ENCODE measurements at places on chromosomes 13 and 19.
A peak's percentile ranks its signal among the peaks of the same experiment; 100 is the strongest.

GRCh38 chr19:46413262-46414031, at the start of gene CCDC8:
CCDC8 (minus strand) TSS chr19:46413564; CDS start chr19:46412810, 754 bp downstream.
- DNase-seq: no peak

DNA sequence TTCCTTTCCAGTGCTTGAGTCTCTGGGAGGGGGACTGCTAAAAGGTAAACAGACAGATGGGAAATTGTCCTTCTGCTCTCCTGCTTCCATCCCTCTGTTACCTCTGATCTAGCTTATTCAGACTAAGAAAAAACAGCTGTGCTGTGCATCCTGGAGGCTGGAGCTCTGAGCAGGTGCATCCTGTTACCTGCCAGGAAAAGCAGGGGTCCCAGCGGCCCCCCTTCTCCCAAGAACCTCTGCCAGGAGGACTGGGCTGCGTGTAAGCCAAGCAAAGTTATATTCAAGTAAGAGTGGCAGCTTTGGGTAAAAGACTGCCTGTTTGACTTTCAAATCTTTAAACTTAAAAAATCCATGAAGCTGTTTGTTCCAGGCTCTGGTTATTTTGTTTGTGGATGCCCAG, 75.1 kb downstream of the C13orf42 start:
- DNase-seq: no peak

DNA sequence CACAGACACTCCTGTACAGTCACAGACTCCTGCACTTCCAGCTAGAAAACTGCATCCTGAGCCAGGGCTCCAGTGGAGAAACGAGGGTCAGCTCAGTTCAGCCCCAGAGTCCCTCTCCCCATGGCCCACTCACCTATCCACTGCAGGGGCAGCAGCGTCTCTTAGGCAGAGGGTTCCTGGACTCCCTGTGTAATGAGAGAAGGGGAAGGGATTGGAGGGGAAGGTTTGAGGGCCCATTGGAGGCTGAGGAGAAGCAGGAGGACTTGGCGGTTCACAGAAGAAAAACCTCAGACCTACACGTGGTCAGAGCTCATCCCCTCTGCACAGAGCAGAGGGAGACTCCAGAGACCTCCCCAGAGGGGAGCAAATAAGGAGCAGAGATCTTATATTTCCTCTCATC, 9.2 kb upstream of the CEACAM18 start:
- DNase-seq: no peak

- DNase-seq: no peak
Observed at GRCh38 chr19:58428617-58429016, 11.3 kb downstream of the ZNF132 start.

GRCh38 chr19:41945135-41945766, 13.9 kb downstream of the RABAC1 start:
- DNase-seq: peak; percentile 90

- no peak for DNase-seq
Observed at GRCh38 chr19:20664901-20665781, 3.8 kb upstream of the ZNF626 start.

GRCh38 chr13:24706886-24707585, 26.8 kb downstream of the ATP12A start:
- no peak for DNase-seq

DNA sequence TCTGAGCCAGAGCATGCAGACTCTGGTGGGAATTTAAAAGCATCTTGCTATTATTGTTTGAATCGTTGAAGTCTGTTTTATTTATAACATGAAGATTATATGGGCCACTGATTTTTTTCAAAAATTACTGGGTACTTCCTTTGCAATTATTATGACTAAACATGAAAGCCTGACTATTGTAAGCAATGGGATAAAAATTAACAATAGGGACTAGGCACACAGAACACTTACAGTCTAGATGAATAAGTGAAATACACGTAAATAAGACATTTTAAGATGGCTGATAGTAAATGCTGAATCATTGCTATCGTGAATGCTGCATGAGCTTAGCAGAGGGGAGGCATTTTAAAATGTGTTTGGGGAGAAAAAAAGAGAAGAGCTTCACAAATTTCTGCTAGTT, 81.0 kb upstream of the MAB21L1 start:
- DNase-seq: no peak

GRCh38 chr19:40392894-40393517, 3.0 kb upstream of the HIPK4 start:
- no peak for DNase-seq

DNA sequence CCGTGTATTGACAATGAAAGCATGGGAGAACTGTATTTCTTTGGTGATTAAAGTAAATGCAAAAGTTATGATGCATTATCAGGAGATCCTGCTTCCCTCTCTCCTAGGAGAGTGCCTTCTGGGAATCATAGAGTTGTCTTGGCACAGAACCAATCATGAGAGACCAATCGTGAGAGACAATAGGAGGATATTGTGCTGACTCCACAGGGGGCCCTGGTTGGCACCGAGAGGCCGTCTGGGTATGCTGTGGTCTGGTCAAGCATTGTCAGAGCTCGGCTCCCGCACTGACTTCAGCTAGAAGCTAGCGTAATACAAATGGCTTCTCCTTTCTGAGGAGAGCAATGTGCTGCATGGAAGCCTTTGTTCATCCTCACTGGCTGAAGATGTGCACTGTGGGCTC, 131.5 kb upstream of the GJB6 start:
- no peak for DNase-seq

DNA sequence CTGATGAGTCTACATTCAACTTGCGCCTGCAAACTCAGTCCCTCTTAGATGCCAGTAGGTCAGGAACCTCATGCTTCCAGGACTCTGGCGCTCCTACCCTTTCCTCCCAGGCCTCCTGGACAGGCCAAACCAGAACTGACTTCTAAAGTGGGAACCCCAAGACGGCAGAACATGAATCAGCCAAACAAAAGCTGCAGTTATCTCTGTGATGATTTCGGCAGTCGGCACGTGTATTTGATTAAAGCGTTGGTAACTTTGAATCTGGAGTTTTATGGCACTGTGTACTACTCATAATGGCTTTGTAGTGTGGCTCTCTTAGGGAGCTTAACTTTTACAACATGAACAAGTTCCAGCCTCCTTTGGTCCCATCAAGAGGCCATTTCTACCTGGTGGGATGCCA, 13.7 kb downstream of the ACTN4 start:
- DNase-seq: no peak

DNA sequence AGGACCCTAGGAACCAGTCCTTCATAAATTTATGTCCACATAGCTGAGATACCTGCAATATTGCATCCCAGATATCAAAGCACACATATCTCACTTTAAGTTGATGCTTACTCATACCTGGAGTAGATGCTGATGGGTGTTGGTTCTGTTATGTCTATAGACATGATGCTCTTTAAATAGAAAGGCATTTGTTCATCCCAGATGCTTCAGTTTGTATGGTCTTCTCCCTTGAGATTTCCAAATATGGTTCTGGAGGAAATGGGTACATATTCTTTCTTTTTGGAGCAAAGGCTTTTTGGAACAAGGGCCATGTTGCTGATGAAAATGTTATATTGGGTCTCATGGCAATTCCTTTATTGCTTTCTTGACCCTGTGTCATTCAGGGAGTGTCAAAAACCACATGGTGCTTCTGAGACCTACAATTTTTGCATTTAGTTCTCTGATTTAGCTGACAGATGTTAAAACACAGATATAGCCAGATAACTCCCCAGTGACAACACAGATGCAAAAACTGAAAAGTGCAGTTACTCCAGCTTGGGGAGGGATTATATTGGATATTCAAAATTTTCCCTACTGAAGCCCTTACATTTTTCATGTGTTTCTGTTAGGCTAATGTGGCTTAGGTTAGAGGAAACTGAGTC, 211.4 kb downstream of the KCNRG start:
- no peak for DNase-seq

GRCh38 chr13:36288794-36289391, 8.7 kb downstream of the CCDC169 start:
- DNase-seq: no peak

DNA sequence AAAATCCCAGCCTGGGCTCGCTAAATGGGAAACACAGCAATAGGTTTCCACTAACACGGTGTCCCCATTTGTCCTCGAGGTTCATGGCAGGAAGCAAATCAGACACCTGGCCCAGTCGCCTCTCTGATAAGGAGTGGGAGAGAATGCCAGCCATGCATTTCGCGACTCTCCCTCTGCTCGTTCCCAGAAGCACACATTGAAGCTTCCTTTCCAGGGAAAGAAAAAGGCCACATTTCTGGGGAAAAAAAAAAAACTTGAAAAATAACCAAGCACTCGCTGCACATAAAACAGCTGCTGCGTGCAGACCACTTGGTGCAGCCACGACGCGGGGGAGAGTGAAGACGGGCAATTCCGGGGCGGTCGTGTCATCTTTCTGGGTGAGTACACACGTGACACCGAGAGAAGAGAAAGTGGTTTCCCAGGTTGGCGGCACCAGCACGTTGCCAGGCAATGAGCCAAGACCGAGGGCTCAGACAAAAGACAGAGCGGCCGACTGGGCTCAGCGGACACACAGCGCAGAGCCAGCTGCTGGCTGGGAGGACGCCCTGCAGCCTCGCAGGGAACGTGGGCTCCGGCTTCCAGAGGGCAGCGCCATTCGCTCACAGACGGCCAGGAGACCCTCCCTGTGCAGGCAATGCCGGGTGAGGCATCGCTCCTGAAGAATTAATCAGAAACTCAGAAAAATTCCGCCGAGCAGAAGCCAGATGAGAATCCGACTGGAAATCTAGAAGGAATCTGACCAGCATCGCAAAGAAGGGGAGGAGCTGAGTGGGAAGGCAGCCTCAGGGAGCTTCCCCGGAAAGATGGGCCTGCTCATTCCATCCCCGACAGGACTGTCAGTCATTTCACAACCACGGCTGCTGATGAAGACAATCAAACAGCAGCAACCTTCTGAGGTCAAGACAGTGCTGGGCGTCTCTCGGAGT, 83.2 kb upstream of the IRS2 start:
- DNase-seq: peak; percentile 1

DNA sequence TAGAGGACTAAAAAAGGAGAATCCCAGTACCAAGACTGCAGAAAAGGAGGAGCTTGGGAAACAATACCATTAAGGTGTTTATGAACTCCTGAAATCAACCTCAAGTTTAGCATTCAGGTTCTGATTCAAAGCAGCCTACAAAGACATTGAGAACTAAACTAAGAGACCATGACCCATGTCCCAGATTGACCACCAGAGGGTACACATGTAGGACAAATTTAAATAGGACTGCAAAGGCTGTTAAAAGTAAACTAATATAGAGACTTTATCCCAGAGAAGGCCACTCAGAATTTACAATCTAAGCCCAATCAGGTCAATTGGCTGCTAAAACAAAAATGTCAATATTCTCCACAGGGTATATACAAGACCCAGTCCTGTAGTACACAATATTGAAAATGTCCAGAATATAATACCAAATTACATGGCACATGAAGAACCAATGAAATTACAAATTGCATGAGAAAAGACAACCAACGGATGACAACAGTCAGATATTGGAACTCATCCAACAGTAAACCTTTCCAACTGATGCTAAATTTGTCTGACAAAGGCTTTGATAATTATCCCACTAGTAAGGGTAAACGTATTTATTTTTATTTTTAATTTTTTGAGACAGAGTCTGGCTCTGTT, 682.4 kb downstream of the UQCRFS1 start:
- DNase-seq: no peak

DNA sequence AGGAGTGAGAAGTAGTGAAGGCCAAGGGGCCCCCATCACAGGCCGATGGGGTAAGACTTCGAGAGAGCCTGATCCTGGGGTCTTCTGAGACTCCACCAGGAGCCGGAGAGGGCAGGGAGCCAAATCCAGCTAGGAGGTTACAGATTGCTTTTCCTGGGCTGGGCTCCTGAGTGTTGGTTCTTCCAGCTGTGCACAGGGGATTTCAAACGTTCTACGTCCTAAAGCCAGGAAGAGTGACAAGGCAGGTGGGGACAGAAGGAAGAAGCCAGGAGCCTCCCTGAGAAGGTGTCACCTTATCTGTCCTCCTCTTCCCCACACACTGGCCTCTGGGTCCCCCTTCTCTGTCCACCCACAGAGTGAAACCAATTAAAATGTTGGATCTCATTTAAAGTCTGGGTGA, 16.1 kb upstream of the TPRX2 start:
- DNase-seq: no peak

GRCh38 chr13:111595791-111596190, 275.3 kb downstream of the TEX29 start:
- no peak for DNase-seq

DNA sequence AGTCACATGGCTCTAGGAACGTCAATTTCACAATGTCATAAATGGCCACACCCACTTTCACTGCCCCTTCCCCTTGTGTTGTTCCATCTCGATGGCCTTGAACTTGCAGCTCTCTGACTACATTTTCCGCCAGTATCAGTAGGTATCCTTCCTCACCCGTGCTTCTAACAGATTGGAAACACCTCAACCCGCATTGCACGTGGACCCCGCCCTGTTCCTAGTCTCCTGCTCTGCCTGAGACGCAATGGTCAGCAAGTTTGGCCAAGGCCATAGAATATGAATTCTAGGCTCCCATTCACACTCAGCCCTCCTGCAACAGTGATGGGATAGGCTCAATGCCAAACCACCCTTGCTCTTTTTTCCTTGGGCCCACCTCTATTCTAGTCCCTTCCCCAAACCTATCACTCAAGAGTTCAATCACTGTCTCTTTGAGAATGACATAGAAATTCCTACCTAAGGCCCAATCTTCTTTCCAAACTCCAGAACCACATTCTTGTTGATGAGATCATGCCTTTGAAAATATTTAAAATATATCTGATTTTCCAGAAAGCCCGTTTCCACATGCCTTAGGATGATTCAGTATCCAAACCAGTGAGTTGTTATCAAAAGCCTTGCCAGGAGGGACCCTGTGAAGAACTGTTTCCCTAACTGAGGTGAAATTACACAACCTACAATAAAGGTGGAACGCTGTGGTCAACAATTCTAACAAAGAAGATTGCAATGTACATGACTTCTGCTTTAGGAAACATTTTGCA, 334.6 kb downstream of the MYO16 start:
- DNase-seq: no peak

DNA sequence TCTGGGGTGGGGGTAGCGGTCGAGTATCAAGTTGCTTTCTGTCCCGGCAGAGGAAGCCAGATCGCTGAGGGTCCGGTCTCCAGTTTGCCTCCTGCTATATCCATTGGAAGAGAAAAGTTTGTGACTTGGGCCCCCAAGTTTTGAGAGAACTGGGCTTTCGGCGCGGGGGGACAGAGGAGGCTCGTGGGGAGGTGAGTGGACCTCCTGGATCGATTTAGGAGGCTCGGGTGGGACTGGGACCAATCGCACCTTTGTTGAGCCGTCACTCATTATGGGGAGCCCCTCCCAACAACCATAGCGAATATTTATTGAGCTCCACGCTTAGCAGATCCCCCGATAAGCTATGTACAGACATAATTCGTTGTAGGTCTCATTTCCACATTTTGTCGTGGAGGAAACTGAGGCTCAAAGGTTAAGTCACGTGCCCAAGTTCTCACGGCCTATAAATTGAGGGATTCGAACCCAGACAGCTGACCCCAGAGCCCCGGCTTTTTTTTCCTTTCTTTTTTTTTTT, 909 bp downstream of the RFXANK start:
- DNase-seq: peak; percentile 28

DNA sequence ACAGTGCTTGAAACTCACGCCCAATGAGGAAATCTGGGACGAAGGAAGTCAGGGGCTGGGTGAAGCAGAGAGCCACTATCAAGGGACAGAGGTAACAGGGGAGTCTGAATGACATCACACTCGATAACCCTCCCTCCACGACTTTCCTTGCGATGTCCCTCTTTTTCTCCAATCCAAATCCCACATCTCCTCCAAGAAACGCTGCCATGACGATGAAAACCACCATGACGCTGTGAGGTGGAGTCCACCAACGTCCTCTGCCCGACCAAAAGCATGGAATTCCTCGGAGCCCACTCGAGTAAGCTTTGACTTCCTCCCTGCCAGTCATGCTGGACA, 967 bp downstream of the REXO1 start:
- DNase-seq: no peak

All from CD4-positive, alpha-beta T cell treated with Interleukin-1 beta for 1 hour (primary cell).